ENCODE measurements at places on chromosomes 1 and 21. TPM values are rescaled to one million over a fixed set of nuclear protein-coding genes. Genes with fewer than 3 reads are reported as not detected.

FBXO2 gene
- 1.3 TPM for total RNA-seq

RGS13 gene
- not detected for total RNA-seq

OPRD1 gene
- total RNA-seq: under 0.01 TPM

SEMA6C gene
- total RNA-seq: 1.2 TPM

TMIGD3 gene
- total RNA-seq: not detected

FAAP20 gene
- total RNA-seq: 57.6 TPM

CDC20 gene
- 86.5 TPM for total RNA-seq

GNAT2 gene
- total RNA-seq: 0.17 TPM

GBP4 gene
- total RNA-seq: 0.15 TPM

MTARC1 gene
- 1.2 TPM for total RNA-seq

FMO1 gene
- 0.66 TPM for total RNA-seq

LEPR gene
- 28.6 TPM for total RNA-seq

LPAR3 gene
- 33.5 TPM for total RNA-seq

GIPC2 gene
- total RNA-seq: 0.33 TPM

POGZ gene
- total RNA-seq: 17.5 TPM

DPH2 gene
- 12.4 TPM for total RNA-seq

MFSD2A gene
- 0.58 TPM for total RNA-seq
